Caki2 (cell line): ENCODE measurements at places on chromosomes 3 and 15. TPM values are rescaled to one million over a fixed set of nuclear protein-coding genes. Genes with fewer than 3 reads are reported as not detected.

ITIH4 gene
- total RNA-seq: not detected in 2 replicates

ANKRD63 gene
- not detected in 2 replicates for total RNA-seq

HAPLN3 gene
- total RNA-seq: 19.4 and 20.0 TPM in 2 replicates

GOLGA6L7 gene
- total RNA-seq: not detected in 2 replicates

DNA sequence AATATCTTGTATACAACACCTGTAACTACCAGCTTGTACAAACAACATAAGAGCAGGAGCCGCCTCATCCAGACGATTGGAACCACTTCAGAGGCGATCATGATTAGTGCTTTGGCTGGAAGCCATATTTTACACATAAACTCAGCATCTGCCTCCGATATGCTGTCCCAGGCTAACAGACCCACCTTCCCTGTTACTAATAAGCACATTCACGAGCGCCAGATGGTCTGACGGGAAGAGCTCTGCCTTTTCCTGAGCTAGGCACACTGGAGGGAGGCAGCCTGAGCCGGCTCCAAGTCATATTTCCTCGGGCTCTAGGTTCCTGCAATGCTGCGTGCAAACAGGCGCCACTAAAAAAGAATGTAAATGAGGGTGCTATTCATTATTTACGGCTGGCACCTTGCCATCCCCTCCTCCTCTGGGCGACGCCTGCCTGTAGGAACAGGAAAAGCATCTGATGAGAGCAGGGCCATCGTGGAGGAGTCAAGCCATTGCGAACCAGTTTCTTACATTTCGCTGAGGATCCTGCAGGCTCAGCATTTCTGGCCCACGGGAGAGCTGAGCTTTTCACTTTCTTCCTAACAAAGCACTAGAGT is 98.2 kb downstream of the ANXA2 start:
- no peak for DNase-seq

DNA sequence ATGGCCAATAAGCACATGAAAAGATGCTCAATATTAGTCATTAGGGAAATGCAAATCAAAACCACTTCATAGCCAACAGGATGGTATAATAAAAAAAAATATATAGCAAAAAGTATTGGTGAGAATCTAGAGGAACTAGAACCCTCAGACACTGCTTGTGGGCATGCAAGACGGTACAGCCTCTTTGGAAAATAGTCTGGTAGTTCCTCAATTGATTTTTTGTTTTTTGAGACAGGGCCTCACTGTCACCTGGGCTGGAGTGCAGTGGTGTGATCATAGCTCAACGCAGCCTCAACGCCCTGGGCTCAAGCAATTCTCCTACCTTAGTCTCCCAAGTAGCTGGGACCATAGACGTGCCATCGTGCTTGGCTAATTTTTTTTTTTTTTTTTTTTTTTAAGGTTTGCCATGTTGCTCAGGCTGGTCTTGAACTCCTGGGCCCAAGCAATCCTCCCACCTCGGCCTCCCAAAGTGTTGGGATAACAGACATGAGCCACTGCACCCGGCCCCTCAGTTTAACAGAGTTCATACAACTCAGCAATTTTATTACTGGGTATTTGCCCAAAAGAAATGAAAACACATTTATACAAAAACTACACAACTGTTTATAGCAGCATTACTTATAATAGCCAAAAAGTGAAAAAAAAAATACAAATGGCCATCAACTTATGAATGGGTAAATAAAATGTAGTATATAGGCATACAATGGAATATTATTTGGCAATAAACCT is 5.1 kb downstream of the PRC1 start:
- DNase-seq: no peak

DNA sequence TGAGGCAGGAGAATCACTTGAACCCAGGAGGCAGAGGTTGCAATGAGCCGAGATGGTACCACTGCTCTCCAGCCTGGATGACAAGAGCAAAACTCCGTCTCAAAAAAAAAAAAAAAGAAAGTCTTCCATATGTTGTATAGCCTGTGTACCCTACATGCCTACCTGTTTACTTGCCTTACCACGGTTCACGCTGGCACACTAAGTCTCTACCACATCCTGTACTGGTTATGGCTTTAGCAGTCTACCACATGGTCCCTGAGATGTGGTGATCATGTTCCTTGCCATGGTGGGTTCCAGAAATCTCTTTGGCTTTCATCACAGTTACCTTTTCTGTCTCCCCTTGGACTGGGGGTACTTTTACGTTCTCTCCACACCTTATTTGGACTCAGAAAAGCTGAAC is 63.8 kb upstream of the TBC1D5 start:
- DNase-seq: no peak

GRCh38 chr3:39434574-39434973 is 28.1 kb downstream of the RPSA start:
- DNase-seq: no peak

DNA sequence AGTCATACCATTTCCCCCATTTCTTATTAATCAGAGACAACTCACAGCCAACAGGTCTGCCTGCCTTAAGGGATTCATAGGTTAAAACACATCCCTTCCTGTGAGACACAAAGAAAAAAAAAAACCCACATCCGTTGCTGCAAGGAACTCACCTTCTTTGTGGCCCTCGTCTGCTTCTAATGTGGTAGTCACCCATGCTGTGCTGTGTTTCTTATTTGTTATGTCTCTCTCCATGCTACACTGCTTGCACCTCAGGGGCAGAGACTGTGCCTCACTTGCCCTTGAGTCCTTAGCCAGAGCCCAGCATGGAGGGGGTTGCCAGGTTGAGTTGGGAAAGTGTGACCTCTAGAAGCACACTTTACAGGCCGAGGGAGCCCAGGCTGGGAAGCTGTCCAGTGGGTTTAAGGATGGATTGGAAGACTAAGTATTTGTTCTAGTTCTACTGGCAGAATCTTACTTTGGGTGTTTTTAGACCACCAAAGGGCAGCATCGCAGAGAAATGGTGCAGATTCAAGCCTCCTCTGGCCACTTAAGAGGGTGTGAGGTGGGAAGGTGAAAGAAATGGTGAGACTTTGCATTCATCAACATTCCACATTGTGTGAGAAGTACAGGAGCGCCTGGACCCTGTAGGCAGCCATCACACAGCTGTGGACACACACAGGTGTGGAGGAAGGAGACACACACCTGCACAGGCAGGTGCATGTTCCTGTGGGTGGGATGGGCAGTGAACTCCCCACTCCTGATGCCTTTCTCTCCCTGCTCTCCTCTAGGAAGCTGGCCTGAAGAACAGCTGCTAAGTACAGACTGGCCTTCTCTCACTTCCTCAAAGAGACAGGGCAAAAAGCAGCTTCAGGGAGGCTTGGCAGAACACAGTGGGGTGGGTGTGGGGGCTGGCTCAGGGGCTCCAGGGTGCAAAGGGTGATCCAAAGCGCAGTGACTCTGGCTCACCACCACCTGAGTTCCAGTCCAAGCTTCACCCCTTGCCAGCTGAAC is 48.8 kb downstream of the GLB1 start:
- DNase-seq: no peak

DNA sequence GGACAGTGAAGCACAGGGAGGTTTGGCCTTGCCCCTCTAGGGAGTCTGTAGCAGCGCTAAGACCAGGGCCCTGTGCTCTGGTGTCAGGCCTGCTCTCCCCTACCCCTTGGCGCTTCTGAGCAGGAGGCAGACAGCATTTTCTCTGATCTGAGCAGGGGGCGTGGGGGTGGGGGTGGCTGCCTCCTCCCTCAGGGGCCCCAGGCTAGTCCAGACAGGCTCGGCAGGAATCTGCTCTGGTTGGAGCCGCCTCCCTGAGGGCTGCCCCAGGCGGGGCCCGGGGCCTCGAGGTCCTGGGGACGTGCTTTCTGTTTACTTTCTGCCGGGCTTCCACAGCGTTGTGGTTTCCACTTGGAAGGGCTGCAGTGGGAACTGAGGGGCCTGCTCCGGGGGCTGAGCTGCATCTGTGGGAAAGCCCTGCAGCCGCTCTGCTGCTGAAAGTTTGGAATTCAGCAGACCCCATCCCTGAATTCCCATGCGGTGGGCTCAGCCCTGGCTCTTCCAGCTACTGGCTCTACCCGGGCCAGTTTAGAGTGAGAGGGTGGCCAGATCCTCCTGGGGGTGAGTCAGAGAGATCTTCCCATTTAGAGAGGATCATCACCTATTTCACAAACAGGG is 105.4 kb downstream of the LINGO1 start:
- DNase-seq: no peak

DNA sequence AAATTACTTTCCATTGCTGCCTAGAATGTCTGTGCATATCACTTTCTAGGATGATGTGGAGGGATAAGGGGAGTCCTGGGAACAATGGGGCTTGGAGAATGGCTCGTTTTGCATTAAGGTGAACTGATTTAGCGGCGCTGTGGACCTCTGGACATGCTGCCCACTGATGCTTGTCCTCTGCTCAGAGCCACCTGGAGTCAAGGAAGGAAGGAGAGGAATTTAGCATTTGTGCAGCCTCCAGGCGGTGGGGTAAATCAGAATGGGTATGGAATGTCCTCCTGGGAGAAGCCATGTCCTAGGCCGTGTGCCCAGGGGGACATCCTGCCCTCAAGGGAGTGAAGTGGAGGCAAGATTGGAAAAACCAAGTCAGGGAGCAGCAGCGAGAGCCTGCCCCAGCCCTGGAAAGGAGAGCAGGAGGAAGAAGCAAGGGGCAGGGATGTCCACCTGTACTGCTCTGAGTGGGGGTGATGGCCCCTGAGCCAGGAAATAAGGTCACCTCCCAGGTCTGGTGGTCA is 37.8 kb downstream of the KY start:
- DNase-seq: no peak

- no peak for DNase-seq
These were observed 95.3 kb downstream of the SLC49A4 start for GRCh38 chr3:122890077-122890719.
